ENCODE measurements at places on chromosomes 7 and 10.

DNA sequence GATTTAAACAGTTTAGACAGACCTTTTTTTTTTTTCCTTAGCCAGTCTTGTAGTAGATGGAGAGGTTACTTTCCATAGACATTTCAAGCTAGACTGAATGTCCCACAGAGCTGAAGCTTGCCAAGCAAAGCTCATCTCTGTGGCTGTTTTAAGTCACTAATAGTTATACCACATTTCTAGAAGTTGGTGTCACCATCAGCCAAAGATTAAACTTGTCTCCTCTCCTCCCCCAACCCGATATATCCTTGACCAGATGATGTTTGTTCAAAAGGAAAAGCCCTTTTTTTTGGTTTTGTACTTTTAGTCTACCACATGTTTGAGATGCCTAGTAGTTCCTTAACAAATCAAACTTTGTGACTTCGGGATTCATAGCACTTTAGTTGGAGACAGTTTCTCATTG, 66.1 kb downstream of the ADD3 start:
- no peak for DNase-seq

- DNase-seq, result no peak
Observed at GRCh38 chr7:158887594-158887993, 31.2 kb downstream of the DYNC2I1 start.

- DNase-seq, result no peak
Observed at GRCh38 chr7:112868609-112869008, 78.4 kb upstream of the TMEM168 start.

DNA sequence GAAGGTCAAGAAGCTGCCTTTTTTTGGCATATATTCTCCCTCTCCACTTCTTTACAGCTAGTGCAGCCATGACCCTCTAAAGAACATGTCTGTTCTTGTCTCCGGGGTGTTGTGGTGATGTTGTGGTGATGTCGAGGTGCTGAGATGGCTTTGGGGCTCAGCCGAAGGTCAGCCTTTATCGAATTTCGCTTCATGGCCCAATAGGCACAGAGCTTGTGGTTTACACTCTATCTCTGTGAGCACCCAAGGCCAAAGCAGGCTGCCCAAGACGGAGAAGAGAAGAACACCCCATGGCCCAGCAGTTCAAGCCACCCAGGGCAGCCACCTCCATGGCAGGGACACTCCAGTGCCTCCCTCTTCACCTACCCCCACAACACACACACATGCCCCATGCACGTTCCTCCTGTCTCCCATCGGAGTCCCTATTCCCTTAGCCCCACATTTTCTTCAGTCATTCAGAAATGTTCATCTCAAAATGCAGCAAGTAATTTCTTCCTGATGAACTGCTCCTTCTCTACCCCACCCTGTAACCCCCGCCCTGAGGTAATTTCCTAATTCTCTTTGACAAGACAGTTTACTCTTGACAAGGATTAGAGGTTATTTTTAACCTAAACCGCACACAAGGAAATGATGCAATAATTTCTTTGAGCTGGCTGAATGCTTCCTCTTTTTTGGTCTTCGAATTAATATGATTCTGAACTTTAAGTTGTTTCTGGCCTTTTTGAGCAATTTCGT, 18.6 kb upstream of the ADRB1 start:
- DNase-seq, result no peak

- DNase-seq, result no peak
Observed at GRCh38 chr10:124508907-124509454, 47.4 kb downstream of the LHPP start.

GRCh38 chr10:106310596-106310995, 853.9 kb downstream of the SORCS1 start:
- no peak for DNase-seq

DNA sequence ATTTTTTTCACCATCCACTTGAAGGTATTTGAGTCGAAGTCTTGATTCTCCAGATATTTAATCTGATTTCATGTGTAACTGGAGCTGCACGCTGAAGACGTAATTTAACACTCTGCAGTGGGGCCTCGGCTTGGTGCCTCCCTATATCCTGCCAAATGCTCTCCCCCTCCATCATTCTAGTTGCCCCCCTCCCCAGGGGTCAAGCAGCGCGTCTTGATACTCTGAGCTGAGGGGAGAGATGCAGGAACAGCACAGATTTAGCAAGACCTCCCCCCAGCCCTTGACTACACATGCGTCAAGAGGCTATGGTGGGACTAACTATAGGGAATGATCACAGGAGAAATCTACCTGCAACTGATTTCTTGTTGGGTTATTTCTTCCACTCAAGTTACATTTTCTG, 85.8 kb downstream of the PRPF18 start:
- DNase-seq, result peak; percentile 5

GRCh38 chr10:12438919-12439692, 89.8 kb downstream of the CAMK1D start:
- no peak for DNase-seq

- DNase-seq, result no peak
Observed at GRCh38 chr7:155358948-155359712, 61.5 kb downstream of the INSIG1 start.

- DNase-seq, result no peak
Observed at GRCh38 chr10:67935223-67935622, 50.8 kb downstream of the SIRT1 start.

GRCh38 chr7:108094933-108095710, 35.0 kb downstream of the LAMB4 start:
- peak; percentile 86 for DNase-seq

GRCh38 chr7:157219154-157219553, 80.4 kb downstream of the UBE3C start:
- DNase-seq, result no peak

DNA sequence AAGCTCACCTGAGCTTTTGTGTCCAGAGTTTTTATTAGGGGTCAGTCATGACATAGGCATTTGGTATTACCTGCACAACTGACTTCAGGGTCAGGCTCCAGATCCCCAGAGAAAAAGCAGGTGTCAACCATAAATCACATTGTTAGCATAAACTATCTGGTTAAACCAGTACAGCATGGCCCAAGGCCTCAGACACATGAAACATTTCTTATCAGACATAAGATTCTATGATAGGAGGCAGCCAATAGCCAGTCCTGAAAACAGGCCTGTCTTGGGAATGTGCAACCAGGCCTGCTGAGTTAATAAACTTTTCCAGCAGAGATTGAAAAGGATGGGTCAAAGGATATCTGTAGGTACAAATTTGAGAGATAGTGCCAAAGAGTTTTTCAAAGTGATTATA, 116.1 kb downstream of the TPST1 start:
- no peak for DNase-seq

DNA sequence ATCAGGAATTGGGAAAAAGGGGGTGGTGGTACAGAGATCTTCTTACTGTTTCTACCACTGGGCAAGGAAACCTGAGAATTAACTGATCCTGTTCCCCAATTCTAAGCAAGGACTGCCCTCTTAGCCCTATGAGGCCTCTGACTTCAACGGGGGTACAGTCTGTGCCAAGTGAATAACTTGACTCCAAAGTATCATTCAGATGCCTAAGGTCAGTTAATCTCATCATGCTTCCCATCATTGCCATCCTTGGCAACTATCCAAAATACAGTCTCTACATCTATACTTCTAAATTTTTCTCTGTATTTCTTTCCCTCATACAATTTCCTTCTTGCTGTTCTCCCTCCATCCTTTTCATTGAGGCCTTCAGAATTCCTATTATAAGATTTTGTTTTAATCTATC, 10.5 kb downstream of the PPP3CB start:
- no peak for DNase-seq

DNA sequence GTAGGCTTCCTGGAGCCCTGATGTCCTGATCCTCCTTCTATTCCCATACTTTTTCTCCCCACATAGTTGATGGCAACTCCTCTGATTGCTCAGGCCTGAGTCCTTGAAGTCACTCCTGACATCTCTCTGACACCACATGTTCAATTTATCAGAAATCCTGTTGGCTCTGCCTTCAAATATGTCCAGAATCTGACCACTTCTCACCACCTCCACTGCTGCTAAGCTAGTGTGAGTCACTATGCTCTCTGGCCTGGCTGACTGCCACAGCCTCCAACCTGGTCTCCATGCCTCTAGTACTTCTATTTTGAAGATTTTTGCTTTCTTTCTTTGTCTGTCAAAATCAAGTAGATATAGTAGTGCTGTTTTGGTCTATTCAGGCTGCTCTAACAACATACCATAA, 53.0 kb downstream of the TMEM229A start:
- no peak for DNase-seq

DNA sequence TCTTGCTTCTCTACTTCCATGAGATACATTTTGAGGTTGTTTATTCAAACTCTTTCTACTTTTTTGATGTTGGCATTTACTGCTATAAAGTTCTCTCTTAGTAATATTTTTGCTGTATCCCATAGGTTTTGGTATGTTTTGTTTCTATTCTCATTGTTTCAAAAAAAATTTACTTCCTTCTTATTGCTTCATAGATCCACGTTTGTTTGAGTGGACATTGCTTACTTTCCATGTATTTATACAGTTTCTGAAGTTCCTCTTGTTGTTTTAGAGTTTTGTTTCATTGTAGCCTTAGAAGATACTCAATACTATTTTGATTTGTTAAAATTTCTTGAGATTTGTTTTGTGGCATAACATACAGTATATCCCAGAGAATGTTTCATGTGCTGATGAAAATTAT, 13.7 kb downstream of the TAS2R40 start:
- DNase-seq, result no peak

- no peak for DNase-seq
Observed at GRCh38 chr7:13518738-13519137, 470.7 kb downstream of the ETV1 start.

- no peak for DNase-seq
Observed at GRCh38 chr10:32937911-32938424, 20.1 kb downstream of the ITGB1 start.

DNA sequence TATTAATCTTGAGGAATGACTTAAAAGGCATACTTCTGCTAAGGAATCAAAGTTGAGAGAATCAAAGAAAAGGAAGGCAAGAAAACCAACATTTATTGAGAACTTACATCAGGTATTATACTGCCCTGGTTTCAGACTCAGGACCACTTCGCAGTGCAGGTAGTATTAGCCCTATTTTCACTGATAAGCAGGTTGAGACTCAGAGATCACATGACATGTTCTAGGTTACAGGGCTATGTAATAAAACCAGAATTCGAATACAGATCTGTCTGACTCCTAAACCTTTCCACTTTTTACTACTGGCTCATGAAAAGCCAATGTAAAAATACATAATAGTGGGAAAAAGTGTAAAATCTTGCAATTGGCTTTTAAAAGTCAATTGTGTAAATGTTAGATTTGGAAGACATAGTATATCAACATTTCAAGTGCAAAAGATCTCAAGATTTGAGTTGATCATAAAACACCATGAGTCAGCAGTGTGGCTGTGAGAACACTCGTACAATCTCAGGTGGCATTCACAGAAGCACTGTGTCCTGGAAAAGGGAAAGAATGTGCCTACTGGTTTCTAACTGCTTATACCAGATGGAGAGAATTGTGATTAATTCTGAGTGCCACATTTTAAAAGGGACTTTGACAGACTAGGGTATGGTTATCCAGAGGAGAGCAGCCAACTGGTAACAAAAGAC, 195.8 kb upstream of the MKLN1 start:
- no peak for DNase-seq

DNA sequence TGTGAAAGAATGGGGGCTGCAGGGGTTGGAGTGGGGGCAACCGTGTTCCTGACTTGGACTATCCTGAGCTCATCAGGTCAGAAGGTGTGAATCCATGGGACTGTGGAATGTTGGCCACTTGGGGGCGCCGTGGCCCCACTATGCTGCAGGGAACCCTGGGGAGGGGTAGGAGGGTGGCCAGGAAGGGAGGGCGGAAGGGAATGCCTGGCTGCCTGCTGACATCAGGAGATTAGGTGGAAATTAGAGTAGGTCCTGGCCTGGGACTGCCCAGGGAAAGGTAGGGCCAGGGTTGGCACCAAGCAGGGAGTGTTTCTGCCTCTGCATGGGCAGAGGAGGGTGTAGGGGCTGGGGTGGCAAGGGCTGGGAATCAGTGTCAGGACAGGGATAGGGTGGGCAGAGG, 65.8 kb upstream of the PRSS58 start:
- no peak for DNase-seq

GRCh38 chr10:21146436-21146789, 249.3 kb upstream of the NEBL start:
- DNase-seq, result no peak

DNA sequence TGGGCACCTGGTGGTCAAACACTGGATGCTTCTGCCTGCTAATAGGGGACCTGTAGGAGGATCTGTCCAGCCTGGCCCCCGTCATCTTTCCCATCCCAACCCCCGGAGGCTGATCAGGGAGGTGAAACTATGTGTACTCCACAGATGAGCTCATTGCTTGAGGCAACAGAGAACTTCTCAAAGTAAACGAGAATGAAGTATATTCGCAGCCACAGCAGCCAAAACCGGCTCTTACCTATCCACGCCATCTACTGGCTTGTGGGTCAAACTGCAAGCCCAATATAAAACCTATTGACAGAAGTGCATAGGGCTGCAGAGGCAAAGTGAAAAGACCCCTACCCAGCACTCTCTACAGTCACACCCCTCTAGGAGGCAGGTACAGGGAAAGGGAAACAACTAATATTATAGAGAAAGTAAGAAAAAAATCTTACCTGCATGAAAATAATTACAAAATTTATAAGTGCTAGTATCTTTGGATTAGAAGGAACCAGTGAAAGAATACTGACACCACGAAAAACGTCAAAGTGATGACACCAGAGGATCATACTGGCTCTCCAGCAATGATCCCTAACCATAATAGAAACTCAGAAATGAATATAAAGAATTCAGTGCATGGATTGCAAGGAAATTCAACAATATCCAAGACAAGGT, 973.5 kb downstream of the ANKRD7 start:
- DNase-seq, result no peak

DNA sequence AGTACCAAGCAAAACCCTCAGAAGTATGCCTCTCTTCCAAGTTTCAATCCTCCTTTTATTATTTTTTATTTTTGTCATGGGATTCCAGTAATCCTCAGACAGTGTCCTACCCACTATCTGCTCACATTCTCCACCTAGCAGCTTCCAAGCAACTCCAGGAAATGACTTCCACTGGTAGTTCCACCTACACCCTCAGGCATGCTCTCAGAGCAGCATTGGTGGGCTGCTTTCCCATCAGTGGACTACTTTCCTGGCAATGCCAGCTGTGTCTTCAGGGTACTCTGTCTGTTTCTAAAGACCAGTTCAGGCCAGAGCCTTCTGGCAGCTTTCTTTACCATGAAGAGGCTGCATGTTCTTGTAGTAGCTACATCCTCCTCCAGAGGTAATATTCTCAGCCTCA, 244.0 kb downstream of the HGF start:
- no peak for DNase-seq

GRCh38 chr7:138663725-138664710, 37.1 kb downstream of the SVOPL start:
- DNase-seq, result no peak

DNA sequence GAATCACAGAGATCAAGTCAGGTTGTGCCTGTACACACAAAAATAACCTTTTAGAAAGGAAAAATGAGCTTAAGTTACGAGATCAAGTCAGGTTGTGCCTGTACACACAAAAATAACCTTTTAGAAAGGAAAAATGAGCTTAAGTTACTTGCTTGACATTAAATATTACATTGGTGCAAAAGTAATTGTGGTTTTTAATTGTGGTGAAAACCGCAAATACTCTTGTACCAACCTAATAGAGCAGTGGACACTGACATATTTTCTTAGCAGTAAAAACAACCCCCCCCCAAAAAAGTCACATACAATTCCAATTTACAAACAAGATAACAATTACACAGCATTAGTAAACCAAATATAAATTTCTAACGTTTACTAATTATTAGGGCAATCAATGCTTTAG, 595.6 kb downstream of the GRM8 start:
- DNase-seq, result no peak

Data from NCI-H2227 treated with DMSO at 0.1 percent for 48 hours (cell line).